ENCODE measurements at places on chromosomes 1 and 21.
A peak's percentile ranks its signal among the peaks of the same experiment; 100 is the strongest.

DNA sequence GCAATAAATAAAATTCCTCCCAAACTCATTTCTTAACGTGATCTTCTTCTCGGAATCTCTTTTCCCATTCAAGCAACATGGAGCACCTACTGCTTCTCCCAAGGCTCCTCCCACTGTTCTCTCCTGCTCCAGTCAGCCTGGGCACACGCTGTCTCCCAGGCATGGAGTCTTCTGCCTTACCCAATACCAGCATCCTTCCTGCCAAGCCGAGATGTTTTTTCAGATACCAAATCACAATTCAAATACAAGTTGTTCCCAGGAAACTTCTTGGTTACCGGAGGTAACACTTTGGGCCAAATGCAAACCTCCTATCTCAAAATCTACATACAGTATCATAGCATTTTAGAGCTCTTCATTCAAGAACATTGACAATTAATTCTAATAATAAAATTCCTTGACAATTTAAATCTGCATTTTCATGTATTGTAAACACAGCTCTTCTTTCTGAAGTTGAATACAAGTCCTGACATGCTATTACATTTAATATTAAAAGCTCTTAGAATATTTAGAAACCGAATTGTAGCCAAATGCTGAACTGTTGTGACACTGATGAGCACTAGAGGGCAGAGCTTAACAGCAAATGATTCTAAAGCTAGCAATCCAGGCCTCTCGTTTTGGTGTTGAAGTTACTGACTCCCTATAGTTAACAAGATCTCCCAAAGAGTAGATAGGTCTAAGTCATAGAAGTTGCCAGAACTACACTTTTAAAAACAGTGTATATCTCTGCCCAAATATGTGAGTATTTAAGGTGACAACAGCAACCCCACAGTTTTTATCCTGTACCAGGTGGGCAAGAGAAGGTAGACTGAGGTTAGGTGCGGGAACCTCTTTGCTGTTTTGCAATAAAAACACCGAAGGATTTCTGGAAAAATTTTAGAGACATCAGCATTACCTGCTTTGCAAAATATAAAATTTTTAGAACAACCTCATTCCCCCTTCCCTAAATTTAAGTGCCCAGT, 52.3 kb downstream of the BCAR3 start:
- DNase-seq = peak; percentile 79

DNA sequence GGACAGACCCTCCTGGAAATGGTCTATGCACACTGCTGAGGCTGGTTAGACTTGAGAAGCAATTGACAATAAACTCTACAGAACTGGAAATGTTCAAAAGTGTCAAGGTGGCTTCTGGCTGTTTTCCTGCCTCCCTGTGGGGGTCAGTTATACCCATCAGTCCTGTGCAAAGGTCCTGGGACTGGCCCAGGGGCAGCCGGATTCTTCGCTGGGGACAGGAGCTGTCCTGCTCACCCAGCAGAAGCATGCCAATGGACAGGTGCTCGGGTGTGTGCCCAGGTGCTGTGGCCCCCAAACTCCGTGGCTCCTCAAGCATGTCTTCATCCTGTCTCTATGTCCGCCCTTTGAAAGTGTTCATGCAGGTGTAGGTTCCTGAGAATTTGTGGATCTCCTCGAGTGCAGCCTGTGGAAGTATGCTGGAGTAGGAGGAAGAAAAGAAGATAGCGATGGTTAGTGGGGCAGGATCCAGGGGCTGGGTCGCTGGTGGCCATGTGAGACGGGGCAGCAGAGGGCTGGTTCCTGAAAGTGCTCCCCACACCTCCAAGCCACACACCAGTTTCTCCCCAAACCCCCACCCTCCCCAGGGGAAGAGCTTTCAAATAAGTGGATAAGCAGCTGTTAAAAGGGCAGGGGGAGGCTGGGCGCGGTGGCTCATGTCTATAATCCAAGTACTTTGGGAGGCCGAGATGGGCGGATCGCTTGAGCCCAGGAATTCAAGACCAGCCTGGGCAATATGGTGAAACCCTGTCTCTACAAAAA, 49.8 kb downstream of the DHRS3 start:
- DNase-seq = no peak

DNA sequence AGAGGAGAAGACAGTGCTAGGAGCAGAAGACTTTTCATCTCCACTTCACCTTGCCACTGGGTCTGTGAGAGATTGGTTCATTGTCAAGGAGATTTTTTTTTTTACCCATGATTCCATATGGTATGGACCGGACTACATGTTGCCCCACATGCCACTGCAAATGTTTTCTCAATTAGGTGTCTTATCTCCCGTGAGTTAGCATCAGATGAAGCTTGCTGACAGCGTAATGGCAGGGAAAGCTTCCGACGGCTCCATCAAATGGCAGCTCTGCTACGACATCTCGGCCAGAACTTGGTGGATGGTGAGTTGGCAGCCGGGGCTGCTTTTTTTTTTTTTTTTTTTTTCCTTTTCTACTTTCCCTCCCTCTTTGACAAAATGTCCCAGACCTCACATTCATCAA, 217.2 kb upstream of the NFIA start:
- no peak for DNase-seq

- no peak for DNase-seq
Measured at GRCh38 chr1:43293176-43293575, 7.6 kb upstream of the TIE1 start.

GRCh38 chr1:225461533-225462428, 33.9 kb upstream of the LBR start:
- DNase-seq = no peak

- DNase-seq = peak; percentile 68
Measured at GRCh38 chr21:29849735-29850176, 90.0 kb downstream of the GRIK1 start.

DNA sequence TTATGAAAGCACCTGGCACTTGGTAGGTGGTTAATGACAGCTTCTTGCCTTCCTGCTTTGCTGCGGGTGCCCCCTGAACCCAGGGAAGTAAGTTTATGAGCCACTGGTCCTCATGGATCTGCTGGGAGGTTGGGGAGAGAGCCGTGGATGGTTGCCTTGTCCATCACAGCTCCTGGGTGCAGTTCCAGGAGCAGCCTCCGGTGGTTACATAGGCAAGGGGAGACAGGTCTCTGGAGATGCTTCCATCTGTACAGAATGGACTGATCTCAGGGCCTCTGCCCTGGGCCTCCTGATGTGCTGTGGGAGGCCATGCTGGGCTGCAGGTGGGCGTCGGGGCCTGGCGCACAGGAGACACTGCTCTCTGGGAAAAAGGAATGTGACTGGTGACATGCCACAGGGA, 31.6 kb upstream of the ARHGEF10L start:
- DNase-seq = no peak

DNA sequence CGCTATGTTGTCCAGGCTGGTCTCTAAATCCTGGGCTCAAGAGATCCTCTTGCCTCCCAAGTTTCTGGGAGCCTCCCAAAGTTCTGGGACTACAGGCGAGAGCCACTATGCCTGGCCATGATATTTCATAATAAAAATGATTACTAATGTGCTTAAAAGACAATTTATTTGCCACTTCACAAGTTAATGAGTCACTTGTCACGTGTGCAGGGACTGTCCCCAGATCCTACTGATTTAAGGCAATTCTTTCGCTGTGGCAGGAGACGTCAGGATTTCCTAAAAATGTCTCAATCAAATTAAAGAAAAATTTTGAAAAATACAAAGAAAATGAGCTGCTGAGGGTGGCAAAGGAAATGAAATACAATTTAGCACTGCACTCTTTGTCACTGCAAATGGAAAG, 43.5 kb downstream of the B3GALNT2 start:
- DNase-seq = no peak

DNA sequence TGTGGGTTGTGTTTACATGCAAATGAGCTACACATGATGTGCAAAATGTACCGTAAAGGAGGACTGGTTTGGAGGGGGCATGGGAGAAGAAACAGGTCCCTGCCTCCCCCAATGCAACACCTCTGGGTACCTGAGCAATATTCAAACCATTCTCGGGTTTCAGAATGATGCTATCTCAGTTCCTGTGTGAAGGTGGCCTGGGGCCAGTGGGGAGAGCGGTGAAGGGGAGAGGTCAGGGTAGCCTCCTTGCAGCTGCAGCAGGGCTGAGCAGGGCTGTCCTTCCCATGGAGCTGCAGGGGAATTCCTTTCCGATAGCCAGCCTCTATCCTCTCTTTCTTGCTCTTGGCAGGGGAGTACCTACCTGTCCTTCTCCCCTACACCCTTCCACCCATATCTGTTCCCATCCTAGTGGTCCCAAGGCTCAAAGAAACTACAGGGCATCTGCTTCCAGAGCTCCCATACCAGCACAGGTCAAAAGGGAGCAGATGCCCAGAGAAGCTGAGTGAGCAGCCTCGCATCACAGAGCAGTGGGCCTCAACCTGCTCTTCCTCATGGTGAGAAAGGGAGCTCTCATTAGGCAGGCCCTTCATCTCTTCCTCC, 11.9 kb downstream of the MEF2D start:
- DNase-seq = no peak

- DNase-seq = no peak
Measured at GRCh38 chr1:109796484-109797302, 33.0 kb upstream of the EPS8L3 start.

DNA sequence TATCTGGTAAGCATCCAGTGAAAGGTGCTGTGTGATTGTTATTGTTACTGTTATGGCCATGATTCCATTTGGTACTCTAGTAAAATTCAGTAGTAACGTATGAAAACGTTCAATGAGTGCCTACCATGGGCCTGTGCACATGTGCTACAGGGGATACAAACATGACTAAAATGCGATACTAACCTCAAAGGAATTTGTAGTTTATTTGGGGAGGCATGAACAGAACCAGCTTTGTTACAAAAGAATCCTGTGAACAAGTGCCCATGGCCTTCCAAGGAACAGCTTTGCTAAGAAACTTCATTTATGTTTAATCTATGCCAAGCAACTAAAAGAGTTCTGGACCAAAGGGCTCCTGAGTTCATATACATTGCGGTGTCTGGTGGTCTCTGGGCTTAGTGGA, 28.7 kb downstream of the PTGFR start:
- no peak for DNase-seq

DNA sequence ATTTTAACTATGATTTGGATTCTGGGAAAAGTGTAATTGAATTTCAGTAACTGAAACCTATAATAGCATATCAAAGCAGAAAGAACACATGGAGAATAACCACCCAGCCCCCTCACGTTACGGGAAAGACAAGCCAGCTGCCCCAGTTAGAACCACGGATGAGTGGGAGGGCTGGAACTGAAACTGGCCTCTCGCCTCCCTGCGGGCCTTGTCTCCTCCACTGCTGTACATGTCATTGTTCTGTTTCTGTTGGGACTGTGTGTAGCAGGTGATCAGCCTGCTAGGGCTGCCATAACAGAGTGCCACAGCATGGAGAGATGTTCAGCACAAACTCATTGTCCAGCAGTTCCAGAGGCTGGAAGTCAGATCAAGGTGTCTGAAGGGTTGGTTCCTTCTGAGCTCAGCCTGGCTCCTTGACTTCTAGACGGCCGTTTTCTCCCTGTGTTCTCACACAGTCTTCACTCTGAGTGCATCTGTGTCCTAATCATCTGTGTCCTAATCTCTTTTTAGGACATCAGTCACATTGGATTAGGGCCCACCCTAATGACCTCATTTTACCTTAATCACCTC, 52.4 kb downstream of the MAP3K21 start:
- DNase-seq = no peak

DNA sequence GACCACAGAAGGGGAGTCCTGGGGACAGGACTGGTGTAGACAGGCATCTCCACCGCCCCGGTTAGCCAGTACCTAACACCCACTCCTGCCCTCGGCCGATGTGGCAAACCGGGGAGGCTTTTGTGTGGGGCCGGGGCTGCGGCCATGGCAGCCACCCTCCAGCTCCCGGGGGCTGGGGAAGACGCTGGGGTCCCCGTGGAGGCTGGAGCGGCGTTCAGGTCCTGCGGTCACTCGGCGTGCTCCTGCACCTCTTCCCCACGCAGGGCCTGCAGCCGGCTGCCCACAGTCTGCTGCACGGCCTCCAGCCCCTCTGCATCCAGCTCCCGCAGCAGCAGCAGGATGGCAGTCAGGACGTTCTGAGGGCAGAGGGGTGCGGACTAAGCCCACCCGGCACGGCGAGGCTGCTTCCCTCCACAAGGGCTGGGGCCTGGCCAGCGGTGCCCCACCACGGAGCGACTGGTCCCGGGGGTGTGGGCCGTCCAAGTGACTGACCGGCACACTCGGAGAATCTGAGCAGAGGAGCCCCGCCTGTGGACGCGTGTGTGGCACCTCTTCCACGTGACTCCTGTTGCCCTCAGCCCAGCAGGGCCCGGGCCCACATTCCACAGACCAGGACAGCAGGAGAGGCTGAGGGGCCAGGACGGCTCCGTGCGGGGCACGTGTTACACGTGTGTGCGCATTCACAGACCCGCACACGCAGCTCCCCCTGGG, 9.1 kb downstream of the CFAP410 start:
- no peak for DNase-seq

DNA sequence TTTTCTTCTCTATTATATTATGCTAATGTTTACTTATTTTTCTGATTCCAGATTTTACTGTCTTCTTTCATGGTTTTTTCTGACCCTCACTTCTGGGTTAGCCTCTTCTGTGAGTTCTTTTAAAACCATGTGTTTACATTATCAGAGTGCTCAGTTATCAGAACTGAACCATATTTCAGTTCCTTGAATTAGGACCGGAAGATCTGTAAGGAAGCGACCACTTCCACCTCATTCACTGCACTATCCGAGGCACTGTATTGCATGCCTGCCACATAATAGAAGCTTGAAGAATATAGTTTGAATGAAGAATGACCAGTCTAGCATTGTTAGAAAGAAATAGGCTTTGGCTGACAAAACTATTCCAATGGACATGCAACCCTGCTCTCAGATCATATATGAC, 281.0 kb upstream of the DEPDC1 start:
- no peak for DNase-seq

DNA sequence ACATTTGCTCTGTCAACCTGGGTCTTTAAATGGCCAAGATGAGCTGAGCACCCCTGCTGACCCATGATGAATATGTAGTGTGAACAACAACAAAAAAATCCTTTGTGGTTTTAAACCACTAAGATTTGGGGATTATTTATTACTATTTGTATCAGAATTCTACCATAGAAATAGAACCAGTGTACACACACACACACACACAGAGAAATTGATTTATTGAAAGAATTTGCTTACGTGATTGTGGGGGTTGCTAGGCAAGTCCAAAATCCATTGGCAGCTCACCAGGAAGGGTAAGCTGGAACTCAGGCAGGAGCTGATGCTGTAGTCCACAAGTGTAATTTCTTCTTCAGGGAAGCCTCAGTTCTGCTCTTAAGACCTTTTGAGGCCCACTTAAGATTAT, 82.5 kb upstream of the MAP1LC3C start:
- DNase-seq = no peak

DNA sequence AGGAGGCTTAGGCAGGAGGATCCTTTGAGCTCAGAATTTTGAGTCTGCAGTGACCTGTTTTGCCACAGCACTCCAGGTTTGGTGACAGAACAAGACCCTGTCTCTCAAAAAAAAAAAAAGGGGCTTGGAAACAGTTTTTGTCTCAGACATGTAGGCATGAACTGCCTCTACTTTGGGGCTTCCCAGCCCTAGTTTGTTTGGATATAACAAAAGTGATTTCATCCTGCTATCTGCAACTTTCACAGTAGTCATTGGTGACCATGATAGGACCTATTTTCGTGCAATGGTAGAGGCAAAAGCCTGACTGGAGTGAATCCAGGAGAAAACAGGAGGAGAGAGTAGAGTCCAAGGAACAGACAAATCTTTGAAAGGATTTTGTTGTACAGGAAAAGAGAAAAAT, 20.3 kb upstream of the EVI5 start:
- no peak for DNase-seq

- DNase-seq = no peak
Measured at GRCh38 chr1:156387870-156388173, 18.8 kb downstream of the RHBG start.

GRCh38 chr1:244371242-244372141, 80.2 kb downstream of the ADSS2 start:
- DNase-seq = peak; percentile 92

- peak; percentile 81 for DNase-seq
Measured at GRCh38 chr1:27574871-27575831, 28.8 kb downstream of the AHDC1 start.
